A549 treated with GW870086 at 1 μM for 4 hours (cell line): ENCODE measurements at places on chromosomes 7 and 10. TPM values are rescaled to one million over a fixed set of nuclear protein-coding genes. Genes with fewer than 3 reads are reported as not detected.

Gene NANOS1
- 2.4 to 4.0 TPM (median 3.5 TPM) in 5 replicates for total RNA-seq

Gene ANKRD61
- total RNA-seq: 0.43 to 0.77 TPM (median 0.53 TPM) in 5 replicates

Gene PRKAR2B
- 2.4 to 3.4 TPM (median 2.8 TPM) in 5 replicates for total RNA-seq

Gene ZNF862
- 1.7 to 3.9 TPM (median 2.1 TPM) in 5 replicates for total RNA-seq

Gene ANKRD26
- total RNA-seq: 2.0 to 3.3 TPM (median 2.6 TPM) in 5 replicates

Gene HOXA3
- total RNA-seq: 3.4 to 7.7 TPM (median 6.4 TPM) in 5 replicates

Gene KCNH2
- 1.2 to 1.6 TPM (median 1.5 TPM) in 5 replicates for total RNA-seq

Gene LMTK2
- total RNA-seq: 7.9 to 11.5 TPM (median 10.4 TPM) in 5 replicates

Gene NUDT5
- total RNA-seq: 128 to 160 TPM (median 144 TPM) in 5 replicates
